ENCODE measurements at places on chromosomes 12 and 14.
A peak's percentile ranks its signal among the peaks of the same experiment; 100 is the strongest.

DNA sequence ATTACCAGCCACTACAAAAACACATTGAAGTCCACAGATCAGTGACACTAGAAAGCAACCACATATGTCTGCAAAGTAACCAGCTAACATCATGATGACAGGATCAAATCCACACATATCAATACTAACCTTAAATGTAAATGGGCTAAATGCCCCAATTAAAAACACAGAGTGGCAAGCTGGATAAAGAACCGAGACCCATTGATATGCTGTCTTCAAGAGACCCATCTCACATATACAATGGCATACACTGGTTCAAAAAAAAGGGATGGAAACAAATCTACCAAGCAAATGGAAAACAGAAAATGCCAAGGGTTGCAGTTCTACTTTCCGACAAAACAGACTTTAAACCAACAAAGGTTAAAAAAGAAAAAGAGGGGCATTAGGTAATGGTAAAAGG lies 307.7 kb downstream of the GPHN start:
- no peak for DNase-seq

DNA sequence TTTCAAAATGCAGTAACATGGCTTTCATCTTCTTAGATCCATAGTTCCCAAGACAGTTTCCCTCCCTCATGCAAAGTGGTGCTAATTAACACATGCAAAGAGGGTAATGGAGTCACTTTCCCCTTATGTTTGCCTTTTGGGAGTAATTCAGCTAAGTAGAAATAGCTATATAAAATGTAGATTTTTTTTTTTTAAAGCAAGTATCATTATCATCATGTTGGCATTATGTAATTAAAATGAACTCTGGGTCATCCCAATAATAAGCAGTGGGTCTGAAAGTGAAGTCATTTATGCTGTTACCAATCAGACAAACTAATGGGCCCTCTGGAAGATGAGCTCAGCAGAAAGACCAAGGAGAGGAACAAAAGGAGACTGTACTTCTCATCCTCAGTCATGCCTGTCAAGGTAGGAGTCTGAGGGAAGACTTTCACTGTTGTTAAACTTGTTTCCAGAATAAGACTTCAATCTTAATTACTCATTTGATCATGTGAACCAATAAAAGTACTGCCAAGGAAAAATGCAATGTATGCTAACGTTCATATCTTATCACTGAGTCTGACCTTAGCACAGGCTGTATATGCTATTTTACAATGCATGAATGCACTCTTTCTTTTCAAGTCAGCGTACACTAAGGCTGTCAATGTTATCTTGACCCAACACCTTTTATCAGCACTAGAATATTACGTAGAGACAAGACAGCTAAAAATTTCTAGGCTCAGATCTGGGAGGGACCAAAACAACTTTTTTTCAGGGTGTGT lies 26.8 kb downstream of the AREL1 start:
- DNase-seq = no peak

- no peak for DNase-seq
These were observed 36.5 kb downstream of the DYNC1H1 start for GRCh38 chr14:102000902-102001301.

DNA sequence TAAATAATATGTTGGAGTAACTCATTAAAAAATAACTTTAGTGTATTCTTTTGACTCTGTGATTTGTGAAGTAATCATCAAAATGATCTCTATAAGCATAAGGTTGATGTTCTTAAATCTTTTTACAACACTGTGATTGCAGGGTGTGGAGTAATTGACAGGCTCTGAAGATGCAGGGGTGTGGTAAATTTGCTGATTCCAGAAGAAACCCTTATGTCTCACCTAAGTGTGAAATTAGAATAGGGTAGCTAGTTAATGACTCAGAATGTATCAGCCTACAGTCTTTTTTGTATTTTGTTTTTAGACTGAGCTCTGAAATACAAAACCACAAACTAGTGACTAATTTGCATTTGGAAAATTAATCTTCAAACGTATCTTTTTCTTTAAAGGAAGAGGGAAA lies 5.9 kb downstream of the PRPF39 start:
- no peak for DNase-seq

DNA sequence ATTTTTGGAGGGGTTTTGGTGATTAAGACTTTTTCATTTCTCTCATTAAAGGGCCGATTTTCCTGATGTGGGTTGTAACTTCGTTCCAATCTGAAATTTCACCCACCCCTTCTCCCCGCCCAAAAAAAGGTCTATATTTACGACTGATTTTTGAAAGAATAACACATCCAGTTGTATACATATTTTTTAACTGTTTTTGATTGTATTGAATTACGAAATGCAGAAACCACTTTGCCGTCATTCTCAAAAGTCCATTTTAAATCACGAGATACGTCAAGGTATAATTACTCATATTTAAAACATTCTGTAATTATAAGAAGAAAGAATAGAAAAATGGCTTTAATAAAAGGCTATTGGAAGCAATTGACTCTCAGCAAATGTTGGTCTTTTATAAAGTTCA lies 520.7 kb downstream of the MED13L start:
- no peak for DNase-seq

GRCh38 chr12:14970473-14970872 lies 2.4 kb upstream of the PDE6H start:
- DNase-seq = no peak

DNA sequence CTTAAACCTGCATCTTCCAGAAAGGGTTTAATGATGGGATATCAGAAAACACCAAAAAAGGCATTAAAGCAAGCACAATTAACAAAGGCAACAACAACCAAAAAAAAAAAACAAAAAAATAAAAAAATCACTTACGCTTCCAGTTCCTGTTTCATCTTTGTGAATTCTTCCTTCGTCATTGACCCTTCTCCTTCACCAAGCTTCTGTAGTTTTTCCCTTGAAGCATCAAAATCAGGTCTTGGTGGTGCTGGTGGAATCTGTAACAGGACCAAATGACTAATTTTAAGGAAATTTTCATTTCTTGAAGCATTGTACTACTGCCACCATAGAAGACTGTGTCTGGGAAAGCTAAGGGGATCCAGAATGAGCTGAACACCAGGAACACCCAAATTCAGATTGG lies 24.5 kb downstream of the SNX6 start:
- DNase-seq = no peak

- DNase-seq = no peak
These were observed 54.0 kb upstream of the CISTR start for GRCh38 chr12:53805791-53806190.

DNA sequence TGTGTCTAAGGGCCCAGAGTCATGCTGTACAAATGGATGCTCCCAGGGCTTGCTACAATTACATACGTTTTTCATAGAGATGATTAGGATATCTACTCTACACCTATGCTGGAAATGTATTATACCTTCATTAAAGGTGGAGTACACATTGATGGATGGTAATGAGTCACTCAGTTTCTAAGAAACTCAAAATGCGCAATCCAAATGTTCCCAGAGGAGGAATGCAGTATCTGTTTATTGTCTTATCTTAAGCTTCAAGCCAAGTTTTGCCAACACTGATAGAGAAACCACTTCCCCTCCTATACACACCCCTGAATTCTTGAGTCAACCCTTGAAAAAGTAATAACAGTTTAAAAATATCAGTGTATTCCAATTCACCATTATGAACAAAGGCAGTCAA lies 266.6 kb upstream of the FAR2 start:
- no peak for DNase-seq

- DNase-seq = no peak
These were observed 165.2 kb upstream of the OTX2 start for GRCh38 chr14:56975521-56975920.

GRCh38 chr14:21476925-21477681 lies at the start of the genes RAB2B and TOX4:
RAB2B (minus strand) TSS chr14:21476959; CDS start chr14:21476872, 87 bp downstream.
TOX4 (plus strand) TSS chr14:21477195; CDS start chr14:21477279, 84 bp downstream.
- peak; percentile 99 for DNase-seq

GRCh38 chr14:24990050-24990449 lies 59.9 kb downstream of the STXBP6 start:
- DNase-seq = no peak

DNA sequence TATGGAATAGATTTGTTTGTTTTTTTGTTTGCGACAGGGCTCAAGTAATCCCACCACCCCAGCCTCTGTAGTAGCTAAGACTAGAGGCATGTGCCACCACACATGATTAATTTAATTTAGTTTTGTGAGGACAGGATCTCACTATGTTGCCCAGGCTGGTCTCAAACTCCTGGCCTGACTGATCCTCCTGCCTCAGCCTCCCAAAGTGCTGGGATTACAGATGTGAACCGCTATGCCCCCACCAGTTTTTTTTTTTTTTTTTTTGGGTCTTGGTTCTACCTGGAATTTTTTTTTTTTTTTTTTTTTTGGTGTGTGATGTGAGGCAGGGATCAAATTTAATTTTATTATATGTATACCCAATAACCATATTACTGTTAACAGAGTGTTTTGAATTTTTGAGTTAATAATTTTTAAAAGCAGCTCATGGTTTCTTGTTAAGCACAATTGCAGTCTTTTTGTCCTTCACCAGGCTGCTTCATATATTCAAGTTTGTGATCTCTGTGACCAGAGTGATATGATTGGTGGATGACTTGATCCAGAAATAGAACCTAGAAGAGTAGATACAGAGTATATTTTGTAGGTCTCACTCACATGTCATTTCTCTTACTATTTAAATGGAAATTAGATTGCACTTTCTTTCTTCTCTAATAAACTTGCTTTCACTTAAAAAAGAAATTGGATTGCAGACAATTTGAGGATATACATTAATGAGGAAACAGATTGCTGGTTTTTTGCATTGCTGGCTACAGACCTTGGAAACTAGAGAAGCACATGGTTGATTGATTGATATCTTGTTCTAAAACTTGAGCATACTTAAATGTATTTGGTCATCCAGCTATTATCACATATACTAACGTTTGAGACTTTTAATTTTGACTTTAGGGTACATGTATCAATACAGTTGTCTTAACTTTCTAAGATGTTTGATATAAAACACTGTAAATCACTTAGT lies 13.2 kb downstream of the ADIPOR2 start:
- DNase-seq = no peak

DNA sequence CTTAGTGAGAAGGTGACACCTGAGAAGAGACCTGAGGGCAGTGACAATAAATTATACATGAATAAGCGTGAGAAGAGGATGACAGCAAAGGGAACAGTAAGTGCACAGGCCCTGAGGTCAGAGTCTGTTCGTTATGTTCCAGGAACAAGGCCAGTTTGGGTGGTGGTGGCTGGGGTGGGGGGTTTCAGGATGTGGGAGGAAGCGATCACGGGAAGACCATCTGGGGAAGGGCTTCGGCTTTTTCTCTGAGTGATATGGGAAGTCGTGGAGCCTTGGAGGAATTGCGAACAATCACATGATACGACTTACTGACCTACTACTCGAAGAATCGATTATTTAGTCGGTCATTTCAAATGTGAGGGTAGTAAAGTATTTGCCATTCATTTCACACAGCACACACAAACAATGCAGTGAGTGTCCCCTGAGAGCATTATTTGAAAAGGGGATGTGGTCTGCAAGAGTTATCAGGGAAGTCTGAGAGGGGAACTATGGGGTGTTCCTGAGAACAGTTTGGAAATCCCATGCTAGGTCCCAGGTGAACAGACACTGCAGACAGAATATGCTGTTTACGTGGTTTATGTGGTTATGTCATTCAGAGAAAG lies 94.7 kb downstream of the SLC38A1 start:
- DNase-seq = no peak

- no peak for DNase-seq
These were observed 101.7 kb downstream of the DUSP6 start for GRCh38 chr12:89250636-89251035.

- DNase-seq = no peak
These were observed 73.4 kb upstream of the EIF5 start for GRCh38 chr14:103260629-103261124.

DNA sequence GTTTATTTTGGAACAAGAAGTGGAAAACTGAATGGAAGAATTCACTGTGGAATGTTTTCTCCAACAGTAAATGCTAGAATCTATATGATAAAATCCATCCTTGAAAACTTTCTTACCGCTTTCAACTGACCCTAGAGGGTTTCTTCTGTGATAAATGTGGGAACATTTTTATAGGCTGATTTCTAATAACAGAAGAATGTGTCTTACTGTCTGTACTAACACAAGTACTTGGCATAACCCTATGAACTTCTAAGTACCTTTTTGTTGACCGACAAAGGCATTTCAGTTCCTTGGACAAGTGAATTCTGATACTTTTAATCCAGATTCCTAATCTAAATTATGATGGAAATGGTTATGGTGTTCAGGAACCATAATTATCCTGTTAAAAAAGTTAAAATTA lies 1109.7 kb upstream of the FLRT2 start:
- no peak for DNase-seq

DNA sequence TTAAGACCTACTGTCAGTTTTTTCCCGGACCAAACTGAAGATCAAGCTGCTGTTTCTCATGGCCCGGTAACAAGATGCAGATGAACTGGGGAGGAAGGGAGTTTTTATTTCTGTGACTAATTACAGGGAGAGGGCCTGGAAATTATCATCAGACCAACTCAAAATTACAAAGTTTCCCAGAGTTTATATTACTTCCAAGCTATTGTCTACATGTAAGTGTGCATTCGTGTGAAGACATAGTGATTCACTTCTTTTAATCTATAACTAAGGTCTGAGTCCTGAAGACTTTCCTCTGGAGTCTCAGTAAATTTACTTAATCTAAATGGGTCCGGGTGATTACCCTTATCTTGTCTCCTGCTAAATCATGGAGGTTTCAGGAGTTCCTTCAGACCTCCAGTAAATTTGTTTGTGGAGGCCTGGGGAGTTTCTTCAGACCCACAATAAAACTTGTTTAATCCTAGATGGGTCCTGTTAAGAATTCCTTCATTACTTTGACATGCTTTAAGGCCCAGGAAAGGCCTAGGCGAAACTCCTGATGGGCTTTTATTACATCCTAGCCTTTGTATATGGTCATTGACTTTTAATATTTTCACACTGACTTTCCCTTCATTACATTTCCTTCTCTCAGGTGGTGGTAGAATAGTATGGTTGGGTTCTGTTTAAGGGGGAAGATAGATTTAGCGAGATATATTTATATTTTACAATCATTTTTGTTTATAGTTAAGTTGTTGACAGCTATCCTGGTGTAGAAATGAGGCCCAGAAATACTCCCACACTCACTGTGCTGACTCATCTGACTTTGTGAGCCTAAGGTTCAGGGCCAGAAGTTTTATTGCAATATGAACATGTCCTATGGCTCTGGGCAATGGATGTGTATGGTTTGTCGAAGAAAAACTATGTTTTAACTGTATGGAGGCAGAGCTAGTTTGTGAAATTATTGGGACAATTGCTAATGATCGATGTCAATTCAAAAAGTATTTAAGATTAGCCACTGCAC lies 627.0 kb upstream of the FBXO33 start:
- DNase-seq = no peak

DNA sequence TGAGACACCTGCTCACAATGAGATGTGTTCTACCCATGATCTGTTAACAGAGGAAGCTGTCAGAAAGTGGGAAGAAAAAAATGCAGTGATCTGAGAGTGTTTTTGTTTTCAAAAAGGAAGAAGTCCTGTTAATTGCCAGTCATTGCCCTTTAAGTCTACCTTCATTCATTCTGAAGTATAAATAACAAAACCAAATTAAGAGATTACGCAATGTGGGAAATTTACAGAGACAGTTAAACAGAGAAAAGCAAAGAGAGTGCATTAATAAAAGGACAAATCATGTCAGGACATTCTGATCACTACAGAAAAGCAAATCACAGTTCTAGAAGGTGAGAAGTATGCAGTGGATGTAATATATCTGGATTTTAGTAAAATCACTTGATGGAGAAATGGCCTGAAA lies 154.2 kb downstream of the NRXN3 start:
- no peak for DNase-seq

GRCh38 chr14:55721353-55721752 lies 141.3 kb downstream of the KTN1 start:
- no peak for DNase-seq

All from NCI-H1694 treated with DMSO at 0.1 percent for 48 hours (cell line).